ENCODE measurements at places on chromosomes 1 and 21.

DNA sequence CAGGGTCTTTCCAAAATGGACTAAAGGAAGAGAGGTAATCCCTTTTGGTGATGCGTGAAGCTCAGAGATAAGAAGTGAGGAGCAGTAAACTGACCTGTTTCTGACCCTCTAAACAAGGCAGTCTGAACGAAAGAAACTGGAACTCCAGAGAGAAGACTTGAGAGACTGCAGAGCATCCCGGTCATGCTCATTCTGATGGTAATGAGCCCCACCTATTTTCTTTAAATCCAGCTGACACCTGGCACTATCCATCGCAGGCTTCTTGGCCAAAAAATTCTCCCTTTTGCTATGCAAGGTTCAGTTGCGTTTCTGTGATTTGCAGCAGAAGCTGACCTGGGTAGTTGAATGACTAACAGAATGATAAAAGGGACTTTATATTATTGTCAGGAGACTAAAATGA lies 105.9 kb upstream of the KCNK2 start:
- no peak for DNase-seq

- DNase-seq, result no peak
Measured at GRCh38 chr1:13588946-13589796, 5.5 kb downstream of the PDPN start.

GRCh38 chr1:111591937-111592336 lies 27.7 kb upstream of the RAP1A start:
- DNase-seq, result no peak

DNA sequence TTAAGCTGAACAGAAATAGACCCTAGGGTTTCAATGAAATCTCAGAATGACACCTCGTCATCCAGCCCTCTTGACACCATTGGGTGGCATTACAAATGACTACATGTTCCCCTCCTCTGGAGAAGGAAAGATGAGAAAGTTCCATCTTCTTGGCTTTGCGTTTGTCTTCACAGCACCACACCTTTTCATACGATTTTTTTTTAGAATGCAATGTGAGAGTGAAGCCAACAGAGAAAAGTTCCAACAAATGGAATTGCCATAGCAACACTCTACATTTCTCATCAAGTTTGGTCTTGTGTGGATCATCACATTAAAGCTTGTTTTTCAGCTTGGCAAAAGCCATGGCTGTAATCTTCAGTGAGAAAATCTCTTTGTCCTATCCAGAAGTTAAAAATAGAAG lies 183.4 kb upstream of the SNX7 start:
- DNase-seq, result no peak

GRCh38 chr1:180243517-180244221 lies 13.6 kb downstream of the LHX4 start:
- DNase-seq, result no peak

GRCh38 chr1:64675718-64676345 lies 69.0 kb upstream of the RAVER2 start:
- DNase-seq, result no peak

GRCh38 chr21:37339552-37339939 lies 27.0 kb upstream of the DYRK1A start:
- DNase-seq, result no peak

DNA sequence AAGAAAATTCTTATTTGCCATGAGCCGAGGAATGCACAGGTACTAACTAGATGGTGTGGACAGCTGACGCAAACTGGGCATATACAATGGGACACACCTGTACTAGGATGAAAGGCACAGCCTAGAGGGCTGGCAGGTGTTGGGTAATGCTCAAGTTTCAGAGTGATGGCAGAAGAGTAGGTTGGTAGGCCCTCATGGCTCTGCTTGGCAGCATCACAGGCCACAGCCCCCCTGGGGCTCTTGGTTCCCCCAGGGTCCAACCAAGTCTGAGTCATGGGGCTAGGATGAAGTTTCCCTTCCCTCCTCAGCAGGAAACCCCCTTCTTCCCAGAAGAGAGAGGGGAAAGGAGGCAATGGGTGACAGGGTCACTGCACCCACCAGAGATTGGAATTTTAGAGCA lies 35.2 kb downstream of the SPEN start:
- DNase-seq, result no peak

DNA sequence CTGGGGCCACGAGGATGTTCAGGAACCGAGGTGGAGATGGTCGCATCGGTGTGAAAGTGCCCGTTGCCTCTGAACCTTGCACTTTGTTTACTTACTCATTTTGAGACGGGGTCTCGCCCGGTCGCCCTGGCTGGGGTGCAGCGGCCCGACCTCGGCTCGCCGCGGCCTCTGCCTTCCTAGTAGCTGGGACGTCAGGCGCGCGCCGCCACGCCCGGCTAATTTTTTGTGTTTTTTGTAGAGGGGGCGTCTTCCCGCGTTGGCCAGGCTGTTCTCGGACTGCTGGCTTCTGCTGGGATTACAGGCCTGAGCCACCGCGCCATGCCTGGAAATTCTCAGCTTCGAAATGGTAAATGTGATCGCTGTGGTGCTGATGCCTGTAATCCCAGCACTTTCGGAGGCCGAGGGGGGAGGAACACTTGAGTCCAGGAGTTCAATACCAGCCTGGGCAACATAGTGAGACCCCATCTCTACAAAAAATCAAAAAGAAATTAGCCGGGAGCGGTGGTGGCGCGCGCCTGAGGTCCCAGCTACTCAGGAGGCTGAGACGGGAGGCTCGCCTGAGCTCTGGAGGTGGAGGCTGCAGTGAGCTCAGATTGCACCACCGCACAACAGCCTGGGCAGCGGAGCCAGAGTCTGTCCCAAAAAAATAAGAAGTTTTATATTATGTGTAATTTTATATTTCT lies 684 bp upstream of the MRPL20 start:
- no peak for DNase-seq

DNA sequence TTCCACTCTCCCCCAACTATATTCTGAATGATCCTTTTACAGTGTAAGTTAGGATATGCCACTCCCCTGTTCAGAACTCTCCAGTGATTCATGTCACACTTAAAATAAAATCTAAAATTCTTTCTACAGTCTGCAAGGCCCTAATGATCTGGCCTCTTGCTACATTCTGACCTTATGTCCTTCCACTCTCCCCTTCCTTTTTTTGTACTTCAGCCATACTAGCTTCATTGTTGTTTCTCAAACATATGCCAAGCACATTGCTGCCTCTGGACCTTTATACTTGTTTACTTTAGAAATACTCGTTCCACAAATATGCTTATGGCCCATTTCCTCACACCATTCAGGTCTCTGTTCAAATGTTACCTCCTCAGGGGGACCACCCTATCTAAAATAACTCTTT lies 14.8 kb upstream of the PSMA5 start:
- DNase-seq, result no peak

- DNase-seq, result no peak
Measured at GRCh38 chr1:63955370-63956145, 181.7 kb downstream of the ROR1 start.

DNA sequence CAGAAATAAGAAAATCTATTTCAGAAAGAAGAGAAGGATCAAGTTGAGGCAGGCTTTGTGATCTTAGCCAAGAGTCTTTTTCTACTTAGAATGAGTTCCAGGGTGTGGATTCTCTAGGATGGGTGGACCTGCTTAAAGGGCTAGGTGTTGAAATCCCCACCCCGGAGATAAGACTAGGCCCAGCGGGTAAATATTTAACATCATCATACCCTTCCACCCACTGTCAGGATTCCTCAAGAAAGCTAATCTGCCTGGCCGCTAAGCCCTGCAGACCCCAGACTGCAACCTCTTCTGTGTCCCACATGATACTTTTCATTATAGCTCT lies 5.8 kb downstream of the IGSF9 start:
- DNase-seq, result no peak

DNA sequence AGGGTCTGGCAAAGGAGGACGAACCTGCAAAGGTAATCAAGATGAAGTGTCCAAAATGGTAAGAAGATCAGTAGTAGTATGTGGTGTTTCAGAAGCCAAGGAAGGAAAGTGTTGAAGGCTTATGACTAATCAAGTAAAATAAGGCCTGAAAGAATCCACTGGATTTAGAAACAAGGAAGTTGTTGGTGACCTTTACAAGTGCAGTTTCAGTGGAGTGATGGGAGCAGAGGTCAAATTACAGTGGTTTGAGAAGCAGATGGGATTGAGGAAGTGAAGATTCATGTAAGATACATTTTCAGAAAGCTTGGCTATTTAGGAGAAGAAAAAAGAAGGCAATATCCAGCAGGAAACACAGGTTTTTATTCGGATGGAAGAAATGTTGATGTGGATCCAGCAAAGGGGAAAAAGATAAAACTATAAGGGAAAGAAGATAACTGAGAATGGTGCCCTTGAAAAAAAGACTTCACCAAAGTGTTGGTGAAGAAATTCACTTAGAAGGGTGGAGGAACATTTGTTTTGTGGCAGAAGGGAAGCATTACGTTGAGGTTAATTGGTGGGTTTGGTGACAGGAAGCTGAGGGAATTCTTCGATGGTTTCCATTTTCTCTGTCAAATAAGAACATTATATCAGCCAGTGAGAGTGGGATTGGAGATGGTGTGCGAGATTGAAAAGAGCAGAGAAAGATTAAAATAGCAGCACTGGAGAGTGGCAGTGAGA lies 2.1 kb downstream of the ARMH1 start:
- DNase-seq, result no peak

DNA sequence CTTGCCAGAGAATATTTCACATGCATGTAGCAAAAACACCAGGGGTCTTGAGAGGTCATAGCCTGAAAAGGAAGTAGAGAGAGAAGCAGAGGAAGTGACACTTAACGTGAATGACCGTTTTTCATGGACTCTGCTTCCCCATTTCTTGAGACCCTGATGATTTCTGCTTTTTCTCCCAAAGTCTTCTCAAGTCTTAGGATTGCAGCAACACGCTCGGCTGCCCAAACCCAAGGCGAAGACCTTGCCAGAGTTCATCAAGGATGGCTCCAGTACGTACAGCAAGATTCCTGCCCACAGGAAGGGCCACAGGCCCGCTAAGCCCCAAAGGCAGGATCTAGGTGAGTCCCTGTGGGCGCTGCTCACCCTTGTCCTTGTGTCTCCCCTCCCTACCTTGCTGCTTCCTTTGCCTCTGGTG lies 12.8 kb downstream of the THEMIS2 start:
- DNase-seq, result no peak

- DNase-seq, result no peak
Measured at GRCh38 chr1:119222271-119222670, 81.8 kb upstream of the WARS2 start.

GRCh38 chr1:8047686-8048445 lies 21.8 kb upstream of the ERRFI1 start:
- DNase-seq, result no peak

DNA sequence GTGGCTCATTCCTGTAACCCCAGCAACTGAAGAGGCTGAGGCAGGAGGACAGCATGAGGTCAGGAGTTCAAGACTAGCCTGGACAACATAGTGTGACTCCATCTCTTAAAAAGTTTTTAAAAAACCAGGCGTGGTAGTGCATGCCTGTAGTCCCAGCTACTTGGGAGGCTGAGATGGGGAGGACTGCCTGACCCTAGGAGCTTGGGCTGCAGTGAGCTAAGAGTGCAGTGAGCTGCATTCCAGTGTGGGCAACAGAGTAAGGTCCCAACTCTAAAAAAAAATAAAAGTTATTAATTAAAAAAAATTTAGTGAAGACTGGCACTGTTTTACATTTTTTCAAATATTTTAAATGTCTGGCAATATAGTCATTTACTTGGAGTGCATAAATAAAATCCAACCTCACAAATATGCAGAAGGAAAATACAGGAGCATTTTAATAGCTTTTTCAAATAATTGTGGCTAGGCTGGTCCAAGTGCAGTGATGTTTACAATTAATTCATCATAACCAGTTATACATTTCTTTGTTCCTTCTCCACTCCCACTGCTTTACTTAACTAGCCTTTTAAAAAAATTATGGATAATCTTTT lies 10.8 kb downstream of the ZBTB8OS start:
- DNase-seq, result no peak

- DNase-seq, result no peak
Measured at GRCh38 chr1:158324395-158324794, 6.9 kb downstream of the CD1B start.

DNA sequence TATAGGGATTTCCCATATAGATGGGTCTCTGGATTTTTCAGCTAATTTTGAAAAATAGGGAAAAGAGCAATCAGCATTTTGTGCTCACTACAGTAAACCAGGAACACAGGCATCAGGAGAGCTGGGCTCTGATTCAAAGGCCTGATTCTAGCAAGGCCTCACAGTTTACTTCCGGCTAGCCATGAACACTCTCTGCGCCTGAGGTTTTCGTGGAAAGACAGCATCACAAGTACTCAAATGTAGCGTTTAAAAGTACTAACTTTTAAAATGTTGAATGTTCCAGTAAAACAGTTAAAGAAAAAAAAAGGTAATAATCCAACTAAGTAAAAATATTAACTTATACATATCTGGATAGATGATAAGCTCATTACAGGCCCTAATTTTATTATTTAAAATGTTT lies 120.6 kb downstream of the SLC45A1 start:
- DNase-seq, result no peak

- DNase-seq, result no peak
Measured at GRCh38 chr1:115170961-115171392, 81.7 kb upstream of the TSPAN2 start.

DNA sequence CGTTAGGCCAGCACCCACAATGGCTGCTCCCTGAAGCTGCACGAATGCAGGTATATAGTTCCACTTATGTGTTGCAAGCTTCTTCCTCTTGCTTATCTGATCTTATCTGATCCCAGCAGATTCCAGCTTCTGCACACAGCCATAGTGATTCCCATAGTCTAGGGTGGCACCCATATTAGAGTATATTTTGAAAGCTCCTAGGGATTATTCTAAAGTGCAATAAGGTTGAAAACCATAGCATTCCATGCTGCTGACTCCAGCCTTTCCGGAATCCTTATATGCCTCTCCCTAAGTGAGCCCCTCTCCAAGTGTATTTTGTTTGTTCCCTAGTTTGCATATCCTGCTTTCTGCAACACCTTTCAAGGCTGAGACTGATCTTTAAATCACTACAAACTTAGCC lies 432.0 kb downstream of the SETD4 start:
- no peak for DNase-seq

DNA sequence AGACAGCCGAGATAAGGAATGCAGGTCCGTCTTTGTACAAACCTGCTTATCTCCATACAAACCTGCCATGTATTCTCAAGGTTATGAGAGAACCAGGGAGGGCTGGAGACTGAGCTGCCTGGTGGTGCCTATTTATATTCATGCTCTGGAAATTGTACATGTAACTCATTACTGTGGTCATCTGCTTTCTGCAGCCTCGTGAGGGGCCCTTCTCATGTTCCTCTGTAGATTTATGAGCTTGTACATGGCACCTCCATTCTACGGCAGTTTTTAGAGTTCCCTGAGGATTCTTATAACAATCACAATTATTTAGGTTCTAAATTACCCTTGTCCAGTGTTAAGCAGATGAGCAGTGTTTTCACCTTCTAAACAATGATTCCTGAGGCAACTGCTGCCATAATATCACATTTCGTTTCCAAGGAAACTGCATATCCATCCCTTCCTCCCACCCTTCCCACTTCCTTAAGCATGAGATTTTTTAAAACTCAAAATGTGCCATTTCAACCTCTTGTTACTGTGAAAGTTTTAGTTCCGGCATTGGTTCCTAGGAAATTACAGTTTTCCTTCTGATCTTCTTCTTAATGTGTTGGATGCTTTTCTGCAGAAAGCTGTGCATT lies 112.1 kb downstream of the ST6GALNAC3 start:
- DNase-seq, result no peak

GRCh38 chr1:195951313-195951712 lies 656.9 kb downstream of the KCNT2 start:
- DNase-seq, result no peak

All from stimulated activated CD4-positive, alpha-beta T cell treated with anti-CD3 and anti-CD28 coated beads, TNF-alpha, amount 100 ng/mL, for 1 hour (primary cell).